NT2/D1 (cell line): ENCODE measurements at places on chromosomes 13 and 19.

GRCh38 chr19:33704271-33704670 lies 82.5 kb downstream of the CHST8 start:
- DNase-seq: no peak

DNA sequence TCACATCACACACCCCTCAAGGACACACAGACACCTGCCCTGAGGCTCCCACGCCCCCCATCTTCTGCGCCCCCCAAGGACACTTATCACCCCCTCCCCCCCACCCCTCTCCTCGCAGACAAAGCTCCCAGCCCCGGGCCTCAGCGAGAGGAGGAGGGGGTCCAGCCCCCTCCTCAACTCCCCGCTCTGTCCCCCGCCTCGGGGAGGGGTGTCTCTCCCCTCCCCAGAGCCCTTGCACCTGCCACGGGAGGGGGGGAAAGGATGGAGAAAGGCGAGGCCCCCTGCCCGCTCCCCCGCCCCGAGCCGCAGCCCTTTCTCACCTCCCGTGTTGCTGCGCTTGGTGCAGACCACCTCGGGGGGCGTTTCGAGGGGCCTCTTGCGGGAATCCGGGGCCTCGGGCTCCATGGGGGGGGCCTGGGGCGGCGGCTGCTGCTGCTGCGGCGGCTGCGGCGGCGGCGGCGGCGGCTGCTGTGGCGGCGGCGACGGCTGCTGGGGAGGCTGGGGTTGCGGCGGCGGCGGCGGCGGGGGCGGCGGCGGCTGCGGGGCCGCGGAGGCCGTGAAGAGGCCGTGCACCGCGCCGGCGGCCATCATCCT lies 621 bp downstream of the NOVA2 start:
- no peak for DNase-seq

DNA sequence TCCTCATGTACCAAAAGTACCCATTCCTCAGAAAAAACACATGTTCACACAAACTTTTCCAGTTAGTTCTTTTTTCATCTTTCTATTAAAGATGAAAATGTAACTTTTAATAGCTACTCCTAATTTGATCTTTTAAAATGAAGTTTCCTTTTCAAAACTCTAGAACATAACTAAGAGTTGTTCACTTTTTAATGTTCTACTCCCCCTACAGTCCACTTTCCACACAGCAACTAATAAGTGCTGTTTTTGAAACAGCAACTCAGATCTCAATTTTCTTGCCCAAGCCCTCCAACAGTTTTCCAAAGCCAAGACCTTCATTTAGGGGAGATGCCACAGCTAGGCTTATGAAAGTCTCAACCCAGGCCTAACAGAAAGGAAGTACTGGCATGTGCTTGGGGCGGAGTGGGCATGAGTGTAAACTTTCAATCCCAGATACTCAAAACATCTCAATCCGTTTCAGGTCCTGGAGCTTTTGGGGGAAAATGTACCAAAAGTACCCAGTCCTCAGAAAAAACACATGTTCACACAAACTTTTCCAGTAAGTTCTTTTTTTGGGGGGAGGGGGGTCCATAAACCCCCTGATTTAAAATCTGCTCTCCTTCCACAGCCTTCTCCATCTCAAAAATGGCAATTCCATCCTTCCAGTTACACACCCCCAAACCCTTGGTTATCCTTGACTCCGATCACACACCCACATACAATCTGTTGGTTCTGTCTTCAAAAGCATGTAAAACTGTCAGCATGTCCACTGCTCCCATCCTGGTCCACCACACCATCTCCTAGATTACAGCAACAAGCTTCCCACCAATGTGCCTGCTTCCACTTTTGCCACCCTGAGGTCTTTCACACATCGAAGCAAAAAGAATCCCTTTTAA lies 2.0 kb downstream of the FBL start:
- no peak for DNase-seq

DNA sequence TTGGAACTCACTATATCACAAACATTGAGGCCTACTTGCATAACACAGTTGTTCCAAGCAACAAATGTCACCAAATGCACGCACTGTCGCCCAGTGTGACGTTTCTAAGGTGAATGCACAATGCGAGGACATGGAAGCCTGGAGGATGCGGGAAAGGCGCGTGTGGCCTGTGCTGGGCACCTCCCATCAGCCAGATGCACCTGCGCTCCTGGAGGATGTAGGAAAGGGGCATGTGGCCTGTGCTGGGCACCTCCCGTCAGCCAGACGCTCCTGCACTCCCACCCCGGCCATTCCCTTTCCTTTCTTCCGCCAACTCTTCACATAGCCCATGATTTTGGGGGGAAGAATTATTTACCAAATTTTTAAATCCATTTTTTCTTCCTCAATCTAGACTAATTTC lies 202.4 kb upstream of the SOX1 start:
- no peak for DNase-seq

DNA sequence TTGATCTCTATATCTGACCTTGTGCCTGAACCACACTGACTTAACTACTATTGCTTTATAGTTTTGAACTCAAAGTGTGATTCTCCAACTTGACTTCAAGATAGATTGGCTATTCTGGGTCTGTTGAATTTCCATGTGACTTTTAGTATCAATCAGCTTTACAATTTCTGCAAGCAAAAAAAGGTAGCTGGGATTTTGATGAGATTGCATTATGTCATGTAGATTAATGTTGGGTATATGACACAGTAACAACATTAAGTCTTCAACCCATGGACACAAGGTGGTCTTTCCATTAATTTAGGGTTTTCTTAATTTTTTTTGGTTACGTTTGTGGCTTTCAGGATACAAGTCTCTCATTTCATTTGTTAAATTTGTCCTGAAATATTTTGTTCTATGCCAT lies 28.2 kb downstream of the NLRP5 start:
- DNase-seq: no peak

- DNase-seq: no peak
Observed at GRCh38 chr13:106187501-106188095, 347.9 kb downstream of the EFNB2 start.

DNA sequence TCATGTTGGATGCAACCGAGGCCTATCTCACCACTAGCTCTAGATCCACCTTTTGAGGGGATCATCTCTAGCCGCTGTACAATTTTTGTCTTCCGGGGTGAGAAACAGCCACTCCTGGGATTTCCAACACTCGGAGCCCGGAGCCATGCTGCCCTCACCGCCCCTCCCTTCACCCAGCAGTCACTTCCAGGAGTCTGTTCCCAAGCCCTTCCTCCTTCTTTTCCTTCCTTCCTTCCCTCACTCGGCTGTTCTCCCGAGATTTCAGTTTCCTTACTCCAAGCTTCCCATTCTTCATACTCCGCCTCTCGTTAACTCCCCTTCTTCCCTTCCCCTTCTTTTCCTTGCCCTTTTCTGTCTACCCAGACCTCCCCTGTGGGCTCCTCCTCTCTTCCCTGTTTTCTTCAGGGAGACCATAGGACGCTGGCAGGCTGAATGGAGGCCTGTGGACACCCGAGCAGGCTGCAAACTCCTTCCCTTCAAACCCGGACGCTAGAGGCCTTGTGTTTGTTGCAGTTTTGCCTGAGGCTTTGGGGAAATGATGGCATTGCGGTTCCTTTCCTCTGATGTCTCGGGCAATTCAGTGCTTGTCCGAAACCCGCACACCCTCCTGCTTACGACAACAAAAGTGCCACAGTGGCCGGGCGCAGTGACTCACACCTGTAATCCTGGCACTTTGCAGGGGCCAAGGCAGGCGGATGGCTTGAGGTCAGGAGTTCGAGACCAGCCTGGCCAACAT lies 96.0 kb downstream of the CAB39L start:
- no peak for DNase-seq

DNA sequence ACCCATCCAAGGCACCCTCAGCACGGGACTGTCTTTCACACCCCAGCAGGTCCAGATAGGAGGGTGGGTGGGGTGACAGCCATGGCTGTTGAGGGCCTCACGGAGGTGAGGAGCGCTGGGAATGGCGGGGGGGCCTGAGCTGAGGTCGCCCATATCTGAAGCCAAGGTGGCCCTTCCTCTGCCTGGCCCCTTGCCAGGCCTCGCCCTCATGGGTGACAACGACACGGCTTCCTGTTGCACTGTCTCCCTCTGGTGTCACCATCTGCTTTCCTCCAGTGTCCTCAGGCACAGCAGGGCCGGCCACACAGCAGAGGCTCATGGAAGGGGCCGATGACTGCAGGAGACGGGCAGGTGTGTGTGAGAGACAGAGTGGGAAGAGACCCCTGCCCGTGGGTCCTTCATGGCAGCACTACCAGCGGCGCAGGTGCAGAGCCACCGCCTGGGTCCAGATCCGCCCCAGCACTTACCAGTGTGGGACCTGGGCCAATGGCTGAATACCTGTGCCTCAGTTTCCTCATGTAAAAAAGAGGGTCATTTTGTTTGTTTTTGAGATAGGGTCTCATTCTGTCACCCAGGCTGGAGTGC lies 8.1 kb upstream of the NKPD1 start:
- DNase-seq: no peak

DNA sequence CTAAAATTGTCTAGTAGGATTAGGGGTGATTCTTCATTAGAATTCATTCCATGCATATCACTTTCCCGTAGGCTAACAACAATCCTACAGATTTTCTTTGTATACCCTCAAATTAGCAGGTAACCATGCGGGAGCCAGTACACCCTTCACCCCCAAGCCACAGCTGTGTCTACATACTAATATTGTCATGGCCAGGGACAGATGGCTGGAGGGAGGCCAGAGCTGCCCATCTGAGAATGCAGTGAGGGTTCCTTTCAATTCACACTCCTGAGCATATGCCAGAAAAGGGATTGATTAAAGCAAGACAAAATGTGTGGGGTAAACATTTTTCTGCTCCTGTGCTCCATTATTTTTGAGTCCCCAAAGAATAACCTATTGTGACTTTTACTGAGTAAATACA lies 68.9 kb downstream of the FREM2 start:
- no peak for DNase-seq

DNA sequence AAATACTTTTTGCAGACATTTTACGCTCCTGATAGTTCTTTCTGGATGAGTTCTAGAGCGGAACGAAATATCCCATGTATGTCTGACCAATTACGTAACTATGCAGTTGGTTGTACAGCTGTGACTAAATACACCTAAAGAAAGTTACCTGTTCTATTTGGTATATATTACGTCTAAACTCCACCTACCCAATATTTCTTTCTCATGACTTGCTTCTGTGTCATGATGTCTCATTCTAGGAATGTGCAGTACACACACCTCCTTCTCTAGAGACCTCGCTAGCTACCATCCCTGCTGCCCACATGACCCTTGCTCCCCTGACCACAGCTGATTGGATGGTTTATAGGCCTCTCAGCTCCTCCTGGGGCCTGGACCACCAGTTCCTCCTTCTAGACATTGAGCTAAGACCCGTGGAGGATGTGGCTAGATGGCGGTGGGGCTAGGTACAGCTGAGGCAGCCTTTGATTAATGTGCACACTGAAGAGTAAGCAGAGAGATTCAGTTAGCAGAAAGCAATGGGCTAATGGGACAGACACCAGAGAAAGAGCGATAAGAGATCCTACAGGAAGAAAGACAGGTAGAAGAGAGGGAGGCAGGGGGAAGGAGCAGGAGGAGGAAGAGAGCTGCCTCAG lies 422.1 kb downstream of the COG6 start:
- DNase-seq: no peak

DNA sequence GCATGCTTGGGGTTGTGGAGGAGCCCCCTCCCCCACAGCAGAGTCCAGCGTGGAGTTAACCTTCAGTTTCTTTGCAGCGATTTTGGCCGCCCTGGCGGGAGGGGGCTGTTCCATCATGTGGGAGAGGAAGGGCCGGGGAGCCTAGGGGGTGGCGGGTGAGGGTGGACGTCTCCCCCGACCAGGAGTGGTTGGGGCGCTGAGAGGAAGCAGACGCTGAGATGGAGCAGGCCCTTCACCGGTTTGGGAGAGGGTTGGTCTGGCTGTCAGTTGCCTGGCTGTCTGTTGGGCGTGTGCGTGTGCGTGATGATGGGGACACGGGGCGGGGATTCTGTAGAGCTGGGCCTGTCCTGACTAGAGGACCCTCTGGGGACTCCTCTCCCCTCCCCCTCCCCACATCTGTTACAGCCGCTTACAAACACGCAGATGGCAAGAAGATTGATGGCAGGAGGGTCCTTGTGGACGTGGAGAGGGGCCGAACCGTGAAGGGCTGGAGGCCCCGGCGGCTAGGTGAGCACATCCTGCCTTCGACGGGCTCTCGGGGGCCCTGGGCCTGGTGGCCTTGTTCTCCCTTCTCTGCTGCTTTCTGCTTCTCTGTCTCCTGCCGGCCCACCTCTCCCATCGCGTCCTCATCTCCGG lies 9.8 kb upstream of the LIN7B start:
- no peak for DNase-seq

- no peak for DNase-seq
Observed at GRCh38 chr13:33179463-33179862, 106.1 kb downstream of the STARD13 start.

GRCh38 chr19:46088101-46088500 lies 36.4 kb downstream of the IGFL3 start:
- DNase-seq: no peak

GRCh38 chr13:112657850-112658445 lies 31.9 kb upstream of the ATP11A start:
- DNase-seq: no peak

DNA sequence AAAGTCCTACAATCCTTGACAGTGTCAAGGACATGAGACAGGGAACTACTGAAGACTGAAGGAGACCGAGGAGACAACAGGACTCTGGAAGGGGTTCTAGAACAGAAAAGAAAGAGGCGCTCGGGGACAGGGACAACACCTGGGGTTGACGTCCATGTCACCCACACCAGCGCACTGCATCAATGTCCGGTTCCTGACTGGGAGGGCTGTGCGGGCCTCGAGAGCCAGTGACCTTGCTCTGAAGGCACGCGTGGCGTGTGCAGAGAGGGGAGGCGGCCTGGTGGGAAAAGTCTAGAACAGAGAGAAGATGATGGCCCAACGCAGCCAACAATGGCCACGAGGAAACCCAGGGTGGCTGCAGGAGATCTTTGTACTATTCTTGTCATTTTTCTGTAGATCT lies 5.7 kb downstream of the CARS2 start:
- DNase-seq: no peak
